ENCODE measurements at places on chromosomes 7 and 10.
A peak's percentile ranks its signal among the peaks of the same experiment; 100 is the strongest.

- no peak for DNase-seq
These were observed 146.8 kb downstream of the PCLO start for GRCh38 chr7:83015916-83016315.

DNA sequence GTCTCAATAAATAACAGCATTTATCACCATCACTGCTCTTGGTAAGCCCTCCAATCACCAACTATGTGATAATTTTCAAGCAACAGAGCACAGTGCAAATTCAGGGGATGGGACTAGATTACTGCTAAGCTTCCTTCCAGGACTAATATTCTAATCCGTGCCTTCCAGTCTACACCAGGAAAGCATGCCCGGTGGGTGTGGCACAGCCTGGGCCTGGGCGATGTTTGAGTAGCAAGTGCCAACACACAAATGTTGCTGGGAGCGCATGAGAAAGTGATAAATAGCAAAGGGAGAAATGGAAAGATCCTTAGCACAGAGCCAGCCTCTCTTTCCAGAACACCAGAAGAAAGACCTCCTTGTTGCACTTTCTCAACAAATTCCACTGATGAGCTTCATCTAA lies 13.5 kb upstream of the TM9SF3 start:
- no peak for DNase-seq

DNA sequence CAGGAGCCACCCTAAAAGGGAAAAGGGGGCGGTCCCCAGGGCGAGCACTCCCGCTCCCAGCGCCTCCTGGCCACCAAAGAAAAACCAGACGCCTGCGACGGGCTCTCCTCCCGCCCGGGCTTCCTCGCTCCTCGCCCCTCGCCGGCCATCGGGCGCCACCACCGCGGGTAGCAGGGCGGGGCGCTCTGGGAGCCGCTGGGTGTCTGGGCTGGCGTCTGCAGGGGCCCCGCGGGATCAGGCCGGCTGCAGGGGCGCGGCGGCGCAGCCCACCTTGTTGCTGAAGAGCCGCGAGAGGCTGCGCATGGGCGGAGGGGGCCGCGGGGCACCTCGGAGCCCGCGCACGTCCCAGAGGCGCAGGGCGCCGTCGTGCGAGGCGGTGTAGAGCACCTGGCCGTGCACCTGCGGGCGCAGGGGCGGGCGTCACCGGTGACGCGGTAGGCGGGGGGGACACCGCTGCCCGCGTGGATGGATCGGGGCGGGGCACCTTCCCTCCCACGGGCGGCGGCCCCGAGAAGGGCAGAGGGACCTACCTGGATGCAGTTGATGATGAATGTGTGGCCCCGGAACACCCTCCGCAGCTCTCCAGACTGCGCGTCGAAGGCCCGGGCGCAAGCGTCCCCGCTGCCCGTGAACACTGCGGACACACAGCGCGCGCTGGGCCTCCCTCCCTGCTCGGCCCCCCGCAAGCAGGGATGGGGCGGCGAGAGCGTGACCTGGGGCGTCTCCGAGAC lies 28.3 kb downstream of the WDR86 start:
- no peak for DNase-seq

GRCh38 chr7:143900230-143900766 lies 1.7 kb downstream of the TCAF1 start:
- DNase-seq = no peak

DNA sequence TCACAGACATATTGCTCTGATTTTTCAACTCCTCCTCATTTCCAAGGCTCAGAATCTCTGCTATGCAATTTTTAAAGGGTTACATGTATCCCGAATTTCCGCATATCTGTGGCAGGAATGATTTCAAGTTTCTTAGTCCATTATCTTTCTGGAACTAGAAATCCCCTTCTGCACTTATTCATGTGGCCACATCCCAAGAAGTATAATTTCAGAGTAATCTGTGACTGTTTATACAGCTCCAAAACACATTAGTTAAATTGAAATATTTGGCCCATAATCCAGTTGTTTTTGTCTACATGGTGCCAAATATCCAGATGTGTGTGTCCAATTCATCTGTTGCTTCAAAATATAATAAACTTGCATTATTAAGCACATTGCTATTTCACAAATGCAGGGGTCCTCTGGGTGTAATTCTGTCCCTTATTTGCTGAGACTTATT lies 271.2 kb downstream of the ARHGAP12 start:
- DNase-seq = no peak

GRCh38 chr7:41098846-41099245 lies 604.0 kb downstream of the INHBA start:
- no peak for DNase-seq

DNA sequence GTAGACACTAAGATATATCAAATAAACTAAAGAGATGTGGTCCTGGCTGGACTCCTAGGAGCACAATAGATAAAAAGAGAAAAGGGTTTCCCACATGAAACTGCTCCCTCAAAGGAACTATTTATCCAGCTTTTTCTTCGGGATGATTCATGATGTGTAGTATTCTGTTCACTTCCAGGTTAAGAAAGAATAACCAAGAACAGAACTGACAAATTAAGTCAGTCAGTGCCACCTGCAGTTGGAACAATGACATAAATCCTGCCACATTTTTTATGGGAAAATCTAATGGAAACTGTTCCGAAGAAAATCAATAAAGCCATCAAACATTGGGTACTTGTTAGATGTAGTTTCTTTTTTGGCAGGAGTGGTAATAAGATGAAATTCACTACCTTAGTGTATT lies 87.1 kb downstream of the POLR1F start:
- no peak for DNase-seq

DNA sequence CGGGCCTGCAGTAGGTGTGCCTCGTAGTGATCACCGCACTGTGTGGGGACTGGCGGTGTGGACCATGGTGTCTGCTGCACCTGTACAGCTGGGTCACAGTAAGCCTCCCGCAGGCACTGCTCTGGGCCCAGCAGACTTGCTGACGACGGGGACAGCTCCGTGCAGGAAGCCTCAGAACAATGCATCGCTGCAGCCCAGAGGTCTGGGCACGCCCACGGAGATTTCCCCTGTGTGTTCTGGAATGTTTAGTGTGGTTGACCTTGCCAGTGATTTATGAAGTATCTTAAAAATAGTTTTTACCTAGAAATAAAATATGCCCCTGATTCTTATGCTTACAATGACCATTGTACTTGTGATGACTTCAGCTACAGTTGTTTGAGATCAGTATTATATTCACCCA lies 59.1 kb upstream of the ZNF32 start:
- DNase-seq = no peak

GRCh38 chr10:97333601-97334369 lies 744 bp downstream of the FRAT2 start:
- no peak for DNase-seq

DNA sequence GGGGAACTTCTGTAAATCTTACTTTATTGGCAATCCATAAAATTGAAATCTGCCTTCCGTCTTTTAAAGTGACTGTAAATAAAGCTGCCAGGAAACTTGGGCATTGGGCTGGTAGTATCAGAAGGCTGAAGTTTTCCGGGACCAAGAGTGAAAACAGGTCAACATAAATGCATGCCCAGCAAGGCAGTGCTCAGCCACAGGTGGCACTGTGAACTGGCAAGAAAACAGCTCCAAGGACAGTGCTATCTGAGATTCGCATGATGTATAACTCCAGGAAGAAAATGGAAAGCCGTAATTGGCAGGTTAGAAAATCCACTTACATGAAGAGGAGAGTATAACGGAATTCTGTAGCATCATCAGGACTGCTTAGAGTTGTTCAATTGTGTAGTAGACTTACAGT lies 1.9 kb upstream of the INSYN2A start:
- no peak for DNase-seq

DNA sequence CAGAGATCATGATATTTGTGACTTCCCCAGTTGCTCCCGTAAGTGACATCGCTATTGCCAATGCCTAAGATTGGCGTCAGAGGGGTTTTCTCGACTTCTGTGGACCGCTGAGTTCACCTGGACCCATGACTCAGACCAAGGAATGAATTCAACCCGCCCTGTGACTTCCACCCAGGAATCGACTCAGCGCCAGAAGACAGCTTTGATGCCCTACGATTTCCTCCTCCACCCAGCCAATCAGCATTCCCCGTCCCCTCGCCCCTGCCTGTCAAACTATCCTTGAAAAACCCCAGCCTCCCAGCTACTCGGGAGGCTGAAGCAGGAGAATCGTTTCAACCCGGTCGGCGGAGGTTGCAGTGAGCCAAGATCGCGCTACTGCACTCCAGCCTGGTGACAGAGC lies 58.3 kb downstream of the MICALL2 start:
- no peak for DNase-seq

DNA sequence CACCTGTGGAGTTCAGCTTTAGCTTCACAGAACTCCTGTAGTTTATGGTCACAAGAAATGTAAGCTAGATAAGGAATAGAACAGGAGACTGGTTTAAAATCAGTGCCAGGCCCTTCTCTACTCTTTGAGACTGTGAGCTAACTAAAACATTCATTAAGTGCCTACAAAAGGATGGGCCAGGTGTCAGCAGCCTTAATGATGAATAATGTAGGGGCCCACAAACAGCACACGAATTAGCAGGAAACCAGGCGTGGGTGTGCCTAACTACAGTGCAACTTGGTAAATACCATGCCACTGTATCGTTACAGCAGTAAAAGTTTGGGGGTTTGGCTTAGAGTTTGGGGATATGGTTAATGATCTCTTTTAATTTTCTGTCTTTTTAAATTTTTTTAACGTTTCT lies 6.1 kb upstream of the ABLIM1 start:
- DNase-seq = no peak

GRCh38 chr7:112994656-112995055 lies 92.0 kb downstream of the GPR85 start:
- DNase-seq = peak; percentile 67

- DNase-seq = no peak
These were observed 132.1 kb downstream of the MACC1 start for GRCh38 chr7:20085086-20085485.

DNA sequence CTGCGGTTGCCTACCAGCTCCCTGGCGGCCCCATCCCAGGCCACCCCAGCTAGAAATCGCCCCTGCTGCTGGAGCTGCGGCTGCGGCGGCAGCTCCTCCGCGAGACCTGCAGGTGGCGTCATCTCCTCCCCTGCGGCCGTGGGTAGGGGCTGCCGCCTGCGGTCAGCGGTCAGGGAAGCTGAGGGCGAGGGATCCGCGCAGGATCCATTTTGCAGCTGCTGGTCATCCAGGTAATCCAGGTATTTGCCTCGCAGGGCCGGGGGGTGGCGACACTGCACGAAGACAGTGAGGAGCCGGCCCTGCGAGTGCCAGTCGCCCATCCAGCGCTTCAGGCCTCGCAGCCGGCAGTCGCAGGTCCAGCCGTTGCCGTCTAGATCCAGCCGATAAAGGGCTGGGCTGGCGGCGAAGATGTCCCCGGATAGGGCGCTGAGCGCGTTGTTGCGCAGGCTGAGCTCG lies 1.5 kb downstream of the TRIL start:
- no peak for DNase-seq

GRCh38 chr10:132335189-132336063 lies 3.4 kb downstream of the LRRC27 start:
- no peak for DNase-seq

GRCh38 chr10:115402699-115403098 lies 309.5 kb downstream of the ATRNL1 start:
- DNase-seq = peak; percentile 1

GRCh38 chr7:116912269-116912909 lies 40.9 kb upstream of the ST7 start:
- no peak for DNase-seq

GRCh38 chr7:71286924-71287323 lies 155.0 kb downstream of the GALNT17 start:
- DNase-seq = no peak

DNA sequence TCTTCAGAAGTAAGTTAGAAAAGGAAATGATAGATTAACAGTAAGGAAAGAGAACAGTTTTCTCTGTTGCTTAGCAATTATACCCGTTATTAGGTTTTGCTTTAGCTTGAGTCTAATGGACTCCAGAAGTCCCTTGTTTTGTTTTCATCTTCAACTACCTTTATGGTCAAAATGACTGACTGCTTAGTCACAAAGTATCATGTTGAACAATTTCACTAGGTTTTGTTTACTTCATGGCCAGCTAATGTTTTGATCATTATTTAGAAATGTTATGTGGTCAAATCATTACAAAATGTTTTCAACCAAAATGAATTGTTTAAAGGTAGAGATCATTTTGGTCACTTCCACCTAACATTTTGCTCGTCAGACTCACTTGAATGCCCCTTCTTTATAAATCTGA lies 1.9 kb downstream of the UBN2 start:
- no peak for DNase-seq

DNA sequence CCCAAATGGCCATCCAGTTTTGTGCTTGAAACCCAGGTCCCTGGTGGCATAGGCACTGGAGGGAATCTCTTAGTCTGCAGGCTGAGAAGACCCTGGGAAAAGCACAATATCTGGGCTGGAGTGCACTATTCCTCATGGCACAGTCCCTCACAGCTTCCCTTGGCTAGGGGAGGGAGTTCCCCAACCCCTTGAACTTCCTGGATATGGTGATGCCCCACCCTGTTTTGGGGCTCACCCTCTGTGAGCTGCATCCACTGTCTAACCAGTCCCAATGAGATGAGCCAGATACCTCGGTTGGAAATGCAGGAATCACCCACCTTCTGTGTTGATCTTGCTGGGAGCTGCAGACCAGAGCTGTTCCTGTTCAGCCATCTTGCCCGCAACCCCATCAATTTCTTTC lies 19.8 kb upstream of the NAMPT start:
- no peak for DNase-seq

Data from GM04503 (cell line).